ENCODE measurements at places on chromosomes 4 and X. TPM values are rescaled to one million over a fixed set of nuclear protein-coding genes. Genes with fewer than 3 reads are reported as not detected.

Gene ANXA3
- total RNA-seq = 194 TPM

Gene UGT2B11
- 17.1 TPM for total RNA-seq

Gene SHROOM3
- 58.8 TPM for total RNA-seq

Gene BMX
- total RNA-seq = 0.07 TPM

Gene FGFRL1
- total RNA-seq = 28.1 TPM

Gene HHIP
- total RNA-seq = 20.8 TPM

Gene VGLL1
- 4.1 TPM for total RNA-seq

Gene GAGE13
- total RNA-seq = not detected

Gene IGSF1
- total RNA-seq = 16.7 TPM

Gene EMCN
- total RNA-seq = 0.37 TPM

Gene AFP
- 23,697 TPM for total RNA-seq

Gene TLR1
- total RNA-seq = 2.7 TPM

Gene VEGFC
- total RNA-seq = 2.9 TPM

Gene UGT8
- total RNA-seq = 39.3 TPM

Measured in hepatocyte (in vitro differentiated cells).